ENCODE measurements at places on chromosomes 7 and 10.

DNA sequence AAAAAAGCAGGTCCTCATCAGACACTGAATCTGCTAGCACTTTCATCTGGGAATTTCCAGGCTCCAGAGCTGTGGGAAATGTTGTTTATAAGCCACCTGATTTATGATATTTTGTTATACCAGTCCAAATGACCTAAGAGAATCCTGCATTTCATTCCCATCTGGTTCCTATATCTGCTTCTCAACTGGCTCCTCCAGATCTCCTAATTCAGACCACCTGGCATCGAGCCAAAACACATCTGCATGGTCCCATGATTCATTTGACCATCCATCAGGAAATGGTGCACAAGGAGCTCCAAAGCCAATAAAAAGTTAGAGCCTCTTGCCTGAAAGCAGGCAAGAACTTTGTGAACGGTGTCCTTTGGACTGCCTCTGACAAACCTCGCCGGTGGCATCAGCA, 108.9 kb downstream of the IPMK start:
- DNase-seq: no peak
- no peak overlapping the region for H3K27ac ChIP-seq
- no peaks in the 10 kb centered on the region for H3K4me1 ChIP-seq
- no peaks in the 10 kb centered on the region for H3K27me3 ChIP-seq
- no peaks in the 10 kb centered on the region for H3K36me3 ChIP-seq

DNA sequence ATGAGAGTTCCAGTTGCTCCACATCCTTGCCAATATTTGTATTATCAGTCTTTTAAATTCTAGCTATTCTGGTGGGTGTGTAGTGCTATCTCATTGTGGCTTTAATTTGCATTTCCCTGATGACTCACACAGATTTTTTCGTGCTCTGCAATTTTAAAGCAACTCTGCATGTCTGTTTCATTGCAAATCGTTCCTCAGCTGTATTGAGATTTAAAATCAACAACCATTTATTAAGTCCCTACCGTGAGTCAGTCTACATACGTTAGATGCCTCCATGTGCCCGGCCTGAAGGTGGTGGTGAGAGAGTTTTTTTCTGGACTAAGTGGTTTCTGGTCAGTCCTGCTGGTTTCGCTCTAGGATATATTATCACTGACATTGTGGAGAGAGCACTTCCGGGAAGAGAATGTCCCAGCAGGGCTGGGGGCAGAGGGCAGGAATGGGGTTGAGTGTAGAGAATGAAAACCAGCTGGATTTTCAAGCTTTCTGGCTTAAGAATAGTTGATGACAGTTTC, 8.4 kb upstream of the HYCC1 start:
- no peaks in the 10 kb centered on the region for H3K4me1 ChIP-seq
- no peak overlapping the region for H3K27ac ChIP-seq
- H3K27me3 ChIP-seq: peaks cover 1% of the 10 kb centered on the region

DNA sequence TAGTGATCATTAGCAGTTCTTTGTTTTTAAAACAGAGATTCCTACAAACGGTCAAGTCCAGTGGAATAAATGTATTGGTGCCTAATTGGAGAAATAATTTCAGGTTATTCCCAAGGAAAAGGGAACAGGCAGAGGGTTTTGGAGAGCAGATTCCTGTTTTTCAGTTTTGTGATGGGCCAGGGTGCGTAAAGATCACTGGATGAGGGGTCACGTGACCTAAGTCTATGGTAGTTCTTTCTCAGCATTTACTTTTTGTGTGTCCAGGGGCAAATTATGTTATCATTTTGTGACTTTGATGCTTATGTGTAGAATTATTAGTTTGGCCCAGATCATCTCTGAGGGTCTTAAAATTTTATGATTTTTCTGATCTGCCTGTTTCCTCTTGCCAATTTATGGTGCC, 15.2 kb downstream of the CHN2 start:
- H3K27ac ChIP-seq: no peak overlapping the region
- no peaks in the 10 kb centered on the region for H3K4me1 ChIP-seq
- no peaks in the 10 kb centered on the region for H3K36me3 ChIP-seq
- H3K27me3 ChIP-seq: no peaks in the 10 kb centered on the region

- no peaks in the 10 kb centered on the region for H3K27me3 ChIP-seq
- no peak within 1 kb of the TSS for H3K27ac ChIP-seq
- H3K4me1 ChIP-seq: peaks cover 4% of the 10 kb centered on the region
- DNase-seq: peak; percentile 57
These were observed at the start of gene TRDMT1 for GRCh38 chr10:17200912-17201793. Gene TRDMT1 (minus strand): TSS chr10:17201672. CDS start chr10:17201634, 38 bp downstream.

GRCh38 chr7:1288996-1289551, 56.4 kb downstream of the UNCX start:
- H3K36me3 ChIP-seq: no peaks in the 10 kb centered on the region
- H3K27me3 ChIP-seq: peaks cover 1% of the 10 kb centered on the region
- no peaks in the 10 kb centered on the region for H3K4me1 ChIP-seq
- no peak overlapping the region for H3K27ac ChIP-seq
- DNase-seq: no peak

- no peak overlapping the region for H3K4me3 ChIP-seq
- H3K27ac ChIP-seq: no peak overlapping the region
- no peaks in the 10 kb centered on the region for H3K36me3 ChIP-seq
These were observed 119.8 kb upstream of the NPVF start for GRCh38 chr7:25348104-25348503.

GRCh38 chr7:41752615-41753014, 49.7 kb upstream of the INHBA start:
- no peak overlapping the region for H3K27ac ChIP-seq
- no peak overlapping the region for H3K4me3 ChIP-seq
- no peaks in the 10 kb centered on the region for H3K36me3 ChIP-seq
- no peaks in the 10 kb centered on the region for H3K4me1 ChIP-seq

- no peak for DNase-seq
- no peak overlapping the region for H3K27ac ChIP-seq
- H3K36me3 ChIP-seq: 0 out of 2 replicates have a peak, but pooled peaks cover 2% of the 10 kb centered on the region
- no peaks in the 10 kb centered on the region for H3K4me1 ChIP-seq
- no peaks in the 10 kb centered on the region for H3K27me3 ChIP-seq
These were observed 69.6 kb downstream of the FOXP2 start for GRCh38 chr7:114484226-114484625.

- no peaks in the 10 kb centered on the region for H3K4me1 ChIP-seq
- H3K4me3 ChIP-seq: no peak overlapping the region
- H3K27ac ChIP-seq: no peak overlapping the region
- DNase-seq: no peak
- no peaks in the 10 kb centered on the region for H3K27me3 ChIP-seq
These were observed 10.0 kb downstream of the DNAJC1 start for GRCh38 chr10:21993360-21994001.

GRCh38 chr7:136925044-136925443, 56.6 kb downstream of the CHRM2 start:
- no peaks in the 10 kb centered on the region for H3K27me3 ChIP-seq
- H3K4me1 ChIP-seq: no peaks in the 10 kb centered on the region
- no peak overlapping the region for H3K4me3 ChIP-seq

GRCh38 chr7:12322284-12322902, 81.3 kb downstream of the VWDE start:
- H3K4me3 ChIP-seq: no peak overlapping the region
- 0 out of 2 replicates have a peak, but pooled peaks cover 1% of the 10 kb centered on the region for H3K4me1 ChIP-seq

DNA sequence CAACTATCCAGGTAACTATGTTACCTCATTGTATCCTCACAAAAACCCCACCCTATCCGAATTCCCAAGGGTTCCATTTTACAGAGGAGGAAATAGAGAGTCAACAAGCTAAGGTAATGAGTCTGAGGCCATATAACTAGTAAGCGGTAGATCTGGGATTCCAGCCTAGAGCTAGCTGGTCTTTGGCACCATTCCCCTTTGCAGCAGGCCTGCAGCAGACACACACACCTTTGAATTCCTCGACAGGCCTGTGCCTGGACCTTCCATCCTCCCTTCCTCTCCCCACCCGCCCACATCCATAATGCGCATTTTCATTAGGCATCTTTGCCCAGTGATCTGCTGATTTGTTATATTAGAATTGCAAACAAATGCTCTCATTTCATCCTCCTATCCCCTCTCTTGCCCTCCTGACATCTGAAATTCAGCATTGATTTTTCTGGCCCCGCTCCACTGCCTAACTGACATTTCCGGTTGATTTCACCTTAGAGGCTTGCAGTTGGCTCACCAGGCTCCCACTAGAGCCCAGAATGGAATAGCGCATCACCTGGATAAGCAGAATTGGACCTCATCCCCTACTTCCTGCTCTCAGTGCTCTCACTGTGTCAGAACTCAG, 129.5 kb downstream of the PLXNA4 start:
- no peak overlapping the region for H3K27ac ChIP-seq
- no peak overlapping the region for H3K4me3 ChIP-seq
- DNase-seq: no peak
- H3K36me3 ChIP-seq: no peaks in the 10 kb centered on the region
- no peaks in the 10 kb centered on the region for H3K4me1 ChIP-seq
- H3K27me3 ChIP-seq: no peaks in the 10 kb centered on the region

DNA sequence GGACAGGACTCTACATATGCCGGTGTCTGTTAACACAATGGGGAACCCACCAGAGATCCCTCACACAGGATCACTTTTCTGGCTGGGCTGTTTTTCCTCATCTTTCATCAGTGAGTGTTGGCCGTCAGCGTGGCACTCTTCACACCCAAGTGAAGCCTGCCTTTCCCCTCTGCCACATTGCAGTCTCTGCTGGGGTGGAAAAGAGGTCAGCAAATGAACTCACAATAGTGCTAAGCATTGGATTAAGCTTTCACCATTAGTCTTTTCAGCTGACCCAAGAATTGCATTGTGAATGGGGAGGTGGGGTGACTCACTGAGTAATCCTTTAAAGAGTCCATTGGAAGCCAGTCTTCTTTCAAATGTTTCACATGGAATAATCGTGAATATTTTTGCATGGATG, 143.0 kb downstream of the KIAA1217 start:
- no peaks in the 10 kb centered on the region for H3K27me3 ChIP-seq
- DNase-seq: no peak
- no peak overlapping the region for H3K4me3 ChIP-seq
- H3K4me1 ChIP-seq: no peaks in the 10 kb centered on the region
- no peak overlapping the region for H3K27ac ChIP-seq

DNA sequence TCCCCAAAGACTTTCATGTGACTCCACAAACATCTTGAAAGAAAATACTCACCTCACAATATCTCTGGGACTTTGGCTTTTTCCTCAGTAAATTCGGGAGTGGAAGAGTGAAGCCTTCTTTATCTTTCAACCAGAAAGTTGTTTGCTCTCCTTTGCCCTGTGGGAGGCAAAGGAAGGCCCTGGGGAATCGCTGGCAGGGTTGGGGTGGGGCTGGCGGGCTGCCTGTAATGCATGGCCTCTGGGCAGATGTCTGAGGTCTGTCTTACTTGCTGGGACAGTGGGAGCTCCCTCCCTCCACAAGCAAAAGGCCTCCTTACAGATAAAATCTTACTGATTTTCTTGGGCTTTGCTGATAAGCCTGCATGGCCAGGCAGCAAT, 24.9 kb downstream of the TECTB start:
- H3K27me3 ChIP-seq: no peaks in the 10 kb centered on the region
- H3K36me3 ChIP-seq: no peaks in the 10 kb centered on the region
- no peak overlapping the region for H3K27ac ChIP-seq
- H3K4me1 ChIP-seq: no peaks in the 10 kb centered on the region
- no peak overlapping the region for H3K4me3 ChIP-seq

- no peaks in the 10 kb centered on the region for H3K4me1 ChIP-seq
- no peak overlapping the region for H3K4me3 ChIP-seq
- no peaks in the 10 kb centered on the region for H3K27me3 ChIP-seq
- H3K27ac ChIP-seq: no peak overlapping the region
- H3K36me3 ChIP-seq: no peaks in the 10 kb centered on the region
- no peak for DNase-seq
These were observed 61.7 kb downstream of the DOCK4 start for GRCh38 chr7:112144284-112145059.

- H3K4me1 ChIP-seq: peaks cover 5% of the 10 kb centered on the region
- H3K27me3 ChIP-seq: no peaks in the 10 kb centered on the region
- H3K27ac ChIP-seq: no peak overlapping the region
These were observed 700 bp downstream of the GSAP start for GRCh38 chr7:77415476-77415822.

DNA sequence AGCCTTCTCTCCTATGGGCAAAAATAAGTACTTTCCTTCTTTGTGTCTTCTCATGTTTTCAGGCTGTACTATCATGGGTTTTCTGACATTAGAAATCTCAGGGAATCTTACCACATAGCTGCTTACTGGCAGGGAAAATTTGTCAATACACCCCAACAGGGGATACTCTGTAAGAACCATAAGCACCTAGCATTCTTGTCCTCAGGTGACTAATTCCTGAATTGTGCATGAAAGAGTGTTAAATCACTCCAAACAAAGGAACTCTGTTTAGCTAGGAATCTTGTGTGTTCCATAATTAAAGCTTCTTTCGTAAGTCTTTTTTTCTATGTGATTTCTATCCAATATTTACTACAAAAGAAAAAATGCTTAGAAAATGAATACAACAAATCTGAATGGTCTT, 206.7 kb upstream of the POT1 start:
- H3K36me3 ChIP-seq: no peaks in the 10 kb centered on the region
- H3K4me1 ChIP-seq: no peaks in the 10 kb centered on the region
- H3K27ac ChIP-seq: no peak overlapping the region
- no peak overlapping the region for H3K4me3 ChIP-seq
- H3K27me3 ChIP-seq: no peaks in the 10 kb centered on the region
- no peak for DNase-seq

GRCh38 chr10:97063983-97064837, 121.5 kb downstream of the SLIT1 start:
- no peaks in the 10 kb centered on the region for H3K36me3 ChIP-seq
- H3K4me3 ChIP-seq: no peak overlapping the region
- no peak overlapping the region for H3K27ac ChIP-seq
- H3K4me1 ChIP-seq: 0 out of 2 replicates have a peak, but pooled peaks cover 2% of the 10 kb centered on the region

DNA sequence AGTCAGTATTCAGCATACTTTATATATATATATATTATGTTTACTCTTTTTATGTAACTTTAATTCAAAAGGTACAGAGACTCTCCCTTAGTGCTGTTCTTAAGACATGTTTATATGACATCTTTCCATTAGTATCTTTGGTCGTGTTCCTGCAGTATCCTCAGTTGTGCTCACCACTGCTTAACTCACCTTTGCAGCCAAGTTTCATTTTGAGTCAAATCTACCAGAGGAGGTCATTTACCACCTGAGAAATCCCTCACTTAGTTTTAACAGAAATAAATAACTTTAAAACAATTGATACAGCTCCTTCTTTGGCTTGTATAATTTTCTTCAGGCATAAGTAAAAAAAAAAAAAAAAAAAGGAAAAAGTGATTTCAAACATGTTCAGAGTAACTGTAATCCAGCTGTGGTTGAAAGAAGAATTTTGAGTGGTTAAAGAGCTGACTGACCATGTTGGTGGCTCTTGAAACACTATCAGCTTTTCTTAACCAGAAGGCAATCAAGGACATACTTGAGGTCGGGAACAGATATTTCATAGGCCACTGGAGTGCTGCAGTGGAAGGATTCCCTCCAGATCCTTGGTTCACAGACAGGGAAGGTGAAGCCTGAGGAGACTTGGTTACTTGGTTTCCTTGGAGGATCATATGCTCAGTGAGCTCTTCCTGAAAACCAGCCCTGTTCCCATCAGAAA, 116.8 kb downstream of the AUTS2 start:
- H3K27me3 ChIP-seq: no peaks in the 10 kb centered on the region
- no peak overlapping the region for H3K4me3 ChIP-seq
- H3K27ac ChIP-seq: no peak overlapping the region
- H3K4me1 ChIP-seq: no peaks in the 10 kb centered on the region
- no peaks in the 10 kb centered on the region for H3K36me3 ChIP-seq

Measured in iPS DF 6.9 (cell line).